Endodermal cell (in vitro differentiated cells): ENCODE measurements at places on chromosomes 13 and 19. TPM values are rescaled to one million over a fixed set of nuclear protein-coding genes. Genes with fewer than 3 reads are reported as not detected.

GRCh38 chr13:37959284-37959683, 89.7 kb upstream of the TRPC4 start:
- H3K27ac ChIP-seq = no peak overlapping the region
- DNase-seq = no peak
- H3K4me3 ChIP-seq = no peak overlapping the region
- H3K36me3 ChIP-seq = no peaks in the 10 kb centered on the region
- peaks cover 2% of the 10 kb centered on the region for H3K4me1 ChIP-seq

DNA sequence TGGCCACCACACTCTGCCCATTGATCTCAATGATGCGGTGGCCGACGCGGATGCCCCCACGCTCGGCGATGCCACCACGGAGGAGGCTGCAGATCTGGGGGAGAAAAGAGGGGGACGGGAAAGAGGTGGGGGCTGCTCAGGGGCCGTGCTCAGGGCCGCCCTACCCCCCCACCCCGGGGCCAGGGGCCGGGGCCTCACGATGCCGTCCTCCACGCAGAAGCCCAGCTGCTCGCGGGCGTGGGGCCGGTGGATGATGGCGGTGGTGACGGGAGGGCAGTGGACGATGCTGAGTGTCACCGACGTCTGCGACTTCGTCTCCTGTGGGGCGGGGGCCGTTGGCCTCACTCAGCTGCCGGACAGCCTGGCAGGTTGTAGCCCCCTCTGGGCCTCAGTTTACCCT, 10.3 kb downstream of the APBA3 start:
- no peaks in the 10 kb centered on the region for H3K4me1 ChIP-seq
- no peak overlapping the region for H3K4me3 ChIP-seq
- no peak overlapping the region for H3K27ac ChIP-seq

DNA sequence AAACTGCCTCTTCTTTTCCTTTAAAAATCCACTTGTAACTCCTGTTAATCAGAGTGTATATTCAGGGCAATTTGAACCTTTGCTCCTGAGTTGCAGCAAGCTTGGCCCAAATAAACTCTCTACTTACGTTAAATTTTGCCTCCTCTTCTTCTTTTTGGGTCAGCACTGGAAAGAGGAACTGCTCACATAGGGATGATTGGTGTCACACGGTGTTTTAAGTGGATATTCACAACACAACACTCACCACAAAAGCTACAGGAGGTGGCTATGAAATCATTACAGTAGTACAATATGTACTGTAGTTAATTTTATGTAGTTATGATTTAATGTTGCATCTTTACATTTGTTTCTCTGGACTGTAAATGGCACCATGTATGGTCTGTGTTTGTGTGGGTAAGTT, 96.8 kb upstream of the DOCK9 start:
- H3K27me3 ChIP-seq = peaks cover 7% of the 10 kb centered on the region
- no peak overlapping the region for H3K4me3 ChIP-seq
- H3K36me3 ChIP-seq = no peaks in the 10 kb centered on the region
- no peaks in the 10 kb centered on the region for H3K4me1 ChIP-seq

- no peaks in the 10 kb centered on the region for H3K4me1 ChIP-seq
- H3K27me3 ChIP-seq = no peaks in the 10 kb centered on the region
- H3K4me3 ChIP-seq = no peak overlapping the region
- no peak for DNase-seq
- H3K27ac ChIP-seq = no peak overlapping the region
Measured at GRCh38 chr13:23039266-23039935, 141.4 kb upstream of the SGCG start.

GRCh38 chr13:113989585-113990300, 15.9 kb upstream of the C13orf46 start:
- H3K27ac ChIP-seq = no peak overlapping the region
- no peak overlapping the region for H3K4me3 ChIP-seq
- peaks cover 5% of the 10 kb centered on the region for H3K36me3 ChIP-seq

- peaks cover 4% of the 10 kb centered on the region for H3K4me1 ChIP-seq
- no peaks in the 10 kb centered on the region for H3K27me3 ChIP-seq
- H3K36me3 ChIP-seq = peaks cover under 1% of the 10 kb centered on the region
- no peak for DNase-seq
Measured at GRCh38 chr13:49082653-49083536, 107.2 kb downstream of the FNDC3A start.

- H3K4me1 ChIP-seq = no peaks in the 10 kb centered on the region
- H3K27ac ChIP-seq = no peak overlapping the region
- DNase-seq = peak; percentile 22
Measured at GRCh38 chr19:52959613-52960295, 2.9 kb downstream of the ZNF816 start.

DNA sequence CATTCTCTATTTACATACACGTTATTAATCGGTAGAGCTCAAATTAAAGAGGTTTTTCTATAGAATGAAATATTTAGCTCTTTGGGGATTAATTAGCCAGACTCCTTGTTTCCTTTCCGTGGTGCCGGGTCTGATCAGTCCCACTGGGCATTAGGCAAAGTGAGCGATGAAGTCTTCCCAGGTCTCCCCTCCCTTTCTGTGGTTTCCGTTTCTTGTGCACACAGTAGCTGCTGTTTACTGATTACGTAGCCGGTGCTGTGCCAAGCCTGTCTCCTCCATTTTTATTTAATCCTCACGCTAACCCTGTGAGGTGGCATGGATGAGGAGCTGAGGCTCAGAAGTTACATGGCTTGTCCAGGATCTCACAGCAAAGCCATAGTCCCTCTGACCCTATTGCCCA, 9.0 kb downstream of the SLC25A15 start:
- H3K4me3 ChIP-seq = no peak overlapping the region
- no peaks in the 10 kb centered on the region for H3K27me3 ChIP-seq
- DNase-seq = no peak
- H3K36me3 ChIP-seq = peaks cover 28% of the 10 kb centered on the region

DNA sequence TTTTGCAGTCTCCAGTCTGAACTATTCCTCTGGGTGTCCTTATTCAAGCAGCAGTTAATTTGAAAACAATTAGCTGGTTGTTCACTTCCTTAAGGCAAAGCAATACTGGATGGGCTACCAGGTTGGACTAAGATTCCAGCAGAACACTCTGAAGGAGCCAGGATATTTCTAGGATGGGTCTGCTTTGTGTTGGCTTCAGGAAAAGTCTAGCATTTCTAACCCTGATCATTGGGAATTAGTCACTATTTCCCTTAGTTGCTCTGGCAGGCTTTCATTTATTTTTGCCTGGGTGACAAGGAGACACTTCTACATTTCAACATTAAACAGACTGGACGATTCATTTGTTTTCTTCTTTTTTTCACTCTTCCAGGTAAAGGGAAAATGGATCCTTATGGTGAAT, 228.4 kb downstream of the ENOX1 start:
- H3K27me3 ChIP-seq = peaks cover 79% of the 10 kb centered on the region
- no peaks in the 10 kb centered on the region for H3K36me3 ChIP-seq
- no peak for DNase-seq
- H3K4me3 ChIP-seq = no peak overlapping the region
- H3K4me1 ChIP-seq = peaks cover 4% of the 10 kb centered on the region

GRCh38 chr19:35885225-35885738, 15.1 kb downstream of the NFKBID start:
- no peak overlapping the region for H3K27ac ChIP-seq
- no peak for DNase-seq
- H3K27me3 ChIP-seq = no peaks in the 10 kb centered on the region
- peaks cover 29% of the 10 kb centered on the region for H3K36me3 ChIP-seq
- no peak overlapping the region for H3K4me3 ChIP-seq
- H3K4me1 ChIP-seq = no peaks in the 10 kb centered on the region

GRCh38 chr13:106034201-106034600, 501.3 kb downstream of the EFNB2 start:
- no peak for DNase-seq
- no peaks in the 10 kb centered on the region for H3K4me1 ChIP-seq

- DNase-seq = peak; percentile 67
- H3K27me3 ChIP-seq = peaks cover 64% of the 10 kb centered on the region
- H3K36me3 ChIP-seq = no peaks in the 10 kb centered on the region
- no peak overlapping the region for H3K4me3 ChIP-seq
- no peak overlapping the region for H3K27ac ChIP-seq
Measured at GRCh38 chr19:13507053-13507611, 853 bp upstream of the CACNA1A start.

GRCh38 chr13:23748109-23748990, 140.8 kb downstream of the MIPEP start:
- H3K27ac ChIP-seq = no peak overlapping the region
- H3K4me1 ChIP-seq = no peaks in the 10 kb centered on the region
- H3K27me3 ChIP-seq = no peaks in the 10 kb centered on the region
- DNase-seq = peak; percentile 59
- H3K4me3 ChIP-seq = no peak overlapping the region

- DNase-seq = no peak
- H3K27ac ChIP-seq = no peak overlapping the region
- H3K36me3 ChIP-seq = no peaks in the 10 kb centered on the region
- H3K4me3 ChIP-seq = no peak overlapping the region
- H3K27me3 ChIP-seq = no peaks in the 10 kb centered on the region
Measured at GRCh38 chr13:31862828-31863227, 123.5 kb downstream of the RXFP2 start.

- H3K4me3 ChIP-seq = no peak overlapping the region
- H3K27ac ChIP-seq = no peak overlapping the region
- H3K4me1 ChIP-seq = no peaks in the 10 kb centered on the region
- H3K27me3 ChIP-seq = no peaks in the 10 kb centered on the region
- no peak for DNase-seq
Measured at GRCh38 chr13:19156013-19156825, 25.4 kb downstream of the TUBA3C start.

DNA sequence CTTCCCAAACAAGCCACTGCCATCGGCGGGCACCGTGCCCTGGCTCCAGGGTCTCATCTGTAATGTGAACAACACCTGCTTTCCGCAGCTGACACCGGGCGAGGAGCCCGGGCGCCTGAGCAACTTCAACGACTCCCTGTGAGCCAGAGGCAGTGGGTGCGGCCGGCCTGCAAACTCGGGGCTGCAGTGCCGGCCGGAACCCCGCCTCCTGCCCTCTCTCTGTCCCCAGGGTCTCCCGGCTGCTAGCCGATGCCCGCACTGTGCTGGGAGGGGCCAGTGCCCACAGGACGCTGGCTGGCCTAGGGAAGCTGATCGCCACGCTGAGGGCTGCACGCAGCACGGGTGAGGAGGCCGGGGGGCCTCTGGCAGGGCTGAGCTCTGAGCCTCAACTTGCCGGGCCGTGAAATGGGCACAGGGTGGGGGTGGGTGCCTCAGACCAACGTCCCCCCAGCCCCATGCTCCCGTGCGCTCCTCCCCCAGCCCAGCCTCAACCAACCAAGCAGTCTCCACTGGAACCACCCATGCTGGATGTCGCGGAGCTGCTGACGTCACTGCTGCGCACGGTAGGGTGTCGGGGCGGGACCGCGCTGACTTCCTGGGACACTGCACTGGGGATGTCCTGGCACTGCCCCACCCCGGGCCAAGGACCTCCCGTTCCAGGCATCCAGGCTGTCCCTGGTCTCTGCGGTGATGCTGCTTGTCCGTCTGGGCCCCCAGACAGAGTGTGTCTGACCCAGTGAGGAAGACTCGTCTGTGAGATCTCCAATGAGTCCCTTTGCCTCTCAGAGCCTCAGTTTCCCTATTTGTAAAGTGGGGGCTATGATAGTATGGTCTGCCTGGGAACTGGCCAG, 2.2 kb downstream of the ABCA7 start:
- no peaks in the 10 kb centered on the region for H3K4me1 ChIP-seq
- H3K27ac ChIP-seq = no peak overlapping the region

DNA sequence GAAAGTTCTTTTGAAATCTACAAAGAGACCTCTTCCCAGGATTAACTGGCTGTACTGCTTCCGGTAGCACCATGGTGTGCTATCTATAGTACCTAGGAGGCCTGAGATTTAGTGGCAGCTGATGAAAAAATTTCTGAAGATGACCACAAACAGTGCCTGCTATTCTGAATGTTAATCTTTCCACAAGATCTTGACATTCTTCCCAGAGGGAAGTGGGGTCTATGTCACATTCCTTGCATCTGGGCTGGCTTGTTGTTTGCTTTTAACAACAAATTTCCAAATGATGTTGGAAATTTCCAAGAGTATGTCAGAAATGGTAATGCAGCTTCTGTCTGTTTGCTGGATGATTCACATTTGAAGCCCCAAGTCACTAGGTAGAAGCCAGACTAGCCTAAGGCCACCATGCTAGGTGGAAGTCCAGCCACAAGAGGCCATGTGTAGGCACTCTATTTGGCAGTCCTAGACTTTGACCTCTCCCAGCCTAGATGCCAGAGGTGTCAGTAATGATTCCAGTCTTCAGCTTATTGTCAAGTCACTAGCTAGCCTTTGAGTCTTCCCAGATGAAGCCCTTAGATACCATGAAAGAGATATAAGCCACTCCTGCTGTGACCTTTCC, 22.1 kb downstream of the SPART start:
- H3K36me3 ChIP-seq = peaks cover 52% of the 10 kb centered on the region
- H3K27ac ChIP-seq = no peak overlapping the region
- DNase-seq = peak; percentile 67
- peaks cover 8% of the 10 kb centered on the region for H3K4me1 ChIP-seq
- peak overlapping the region; percentile 37 for H3K4me3 ChIP-seq

DNA sequence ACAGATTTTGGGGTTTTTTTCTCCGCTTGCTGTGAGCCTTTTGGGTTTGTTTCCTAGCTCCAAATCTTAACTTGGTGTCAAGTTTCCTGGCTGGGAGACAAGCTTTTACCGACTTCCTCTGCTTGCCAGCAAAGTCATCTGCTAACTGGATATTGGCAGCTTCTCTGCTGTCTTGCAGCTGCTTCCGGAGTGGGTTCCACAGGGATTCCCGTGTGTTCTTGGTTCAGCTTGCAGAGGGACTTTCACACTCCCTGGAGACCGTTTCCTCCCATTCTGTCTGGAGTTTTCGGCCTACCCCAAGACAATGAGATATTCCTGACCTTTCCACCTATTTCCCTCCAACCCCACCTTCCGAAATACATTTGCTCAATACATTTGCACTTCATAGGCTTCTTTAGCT, 2.2 kb upstream of the COLGALT1 start:
- H3K27ac ChIP-seq = no peak overlapping the region
- H3K4me1 ChIP-seq = peaks cover 4% of the 10 kb centered on the region
- no peak overlapping the region for H3K4me3 ChIP-seq
- no peaks in the 10 kb centered on the region for H3K27me3 ChIP-seq
- peaks cover 3% of the 10 kb centered on the region for H3K36me3 ChIP-seq
- no peak for DNase-seq

- no peak overlapping the region for H3K4me3 ChIP-seq
- DNase-seq = peak; percentile 71
- H3K4me1 ChIP-seq = peaks cover 5% of the 10 kb centered on the region
Measured at GRCh38 chr19:38250821-38251563, 5.2 kb downstream of the PPP1R14A start.

- H3K36me3 ChIP-seq = no peaks in the 10 kb centered on the region
- H3K4me1 ChIP-seq = no peaks in the 10 kb centered on the region
- no peak overlapping the region for H3K27ac ChIP-seq
- DNase-seq = no peak
Measured at GRCh38 chr19:11478167-11479089, 2.4 kb downstream of the ELAVL3 start.

- H3K4me1 ChIP-seq = no peaks in the 10 kb centered on the region
- no peaks in the 10 kb centered on the region for H3K27me3 ChIP-seq
- H3K27ac ChIP-seq = no peak overlapping the region
Measured at GRCh38 chr13:110283736-110284517, 23.0 kb downstream of the COL4A1 start.

- H3K27me3 ChIP-seq = no peaks in the 10 kb centered on the region
- no peak overlapping the region for H3K27ac ChIP-seq
- H3K36me3 ChIP-seq = peaks cover 53% of the 10 kb centered on the region
Measured at GRCh38 chr13:110403315-110403714, 96.2 kb downstream of the COL4A2 start.

Gene ZNF560
- total RNA-seq = not detected in 2 replicates

Gene ZNF71
- 5.1 to 9.1 TPM (median 9.0 TPM) in 3 replicates for total RNA-seq

Gene VSTM2B
- 0.18 TPM in 1 of 2 replicates, not detected in the other for total RNA-seq

Gene EHD2
- total RNA-seq = 5.5 TPM in 2 replicates

Gene ATP7B
- total RNA-seq = 15.3 and 20.4 TPM in 2 replicates

Gene FLT3
- 0.13 and 0.27 TPM in 2 replicates for total RNA-seq

Gene SIGLECL1
- total RNA-seq = not detected in 3 replicates

Gene LACC1
- 1.1 to 2.0 TPM (median 1.5 TPM) in 3 replicates for total RNA-seq

Gene ZNF556
- not detected in 2 replicates for total RNA-seq

Gene SPRED3
- 9.5 to 13.1 TPM (median 10.0 TPM) in 3 replicates for total RNA-seq

Gene DHDH
- total RNA-seq = 0.44 and 1.4 TPM in 2 replicates

Gene MYO1F
- 0.56 and 0.57 TPM in 2 replicates for total RNA-seq
